CD4-positive, alpha-beta T cell treated with Interleukin-12 subunit alpha and Interleukin-12 subunit beta, for 1 hour (primary cell): ENCODE measurements at places on chromosomes 1 and 21.
A peak's percentile ranks its signal among the peaks of the same experiment; 100 is the strongest.

- DNase-seq: no peak
Observed at GRCh38 chr1:161196521-161197451, 2.1 kb downstream of the ADAMTS4 start.

DNA sequence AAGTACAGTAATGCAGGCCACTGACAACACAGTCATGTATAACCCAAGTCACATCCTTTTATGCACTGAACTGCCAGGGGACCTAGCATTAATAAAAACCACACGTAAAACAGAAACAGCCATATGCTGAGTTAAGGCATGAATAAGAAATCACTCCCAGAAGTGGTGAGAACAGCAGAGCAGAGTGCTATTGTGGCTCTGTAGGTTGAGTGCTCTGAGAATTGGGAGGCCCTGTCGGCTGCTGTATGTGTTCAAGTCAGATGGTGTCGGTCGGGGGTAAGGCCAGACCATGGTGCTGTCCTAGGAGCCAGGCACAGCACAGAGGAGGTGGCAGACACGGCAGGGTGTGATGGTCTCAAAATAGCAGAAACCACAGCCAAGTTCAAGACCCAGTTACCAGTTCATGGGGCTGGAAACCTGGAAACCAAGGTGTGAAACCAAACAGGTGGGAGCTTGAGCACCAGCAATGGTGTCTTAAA, 126.6 kb upstream of the COA6 start:
- no peak for DNase-seq

DNA sequence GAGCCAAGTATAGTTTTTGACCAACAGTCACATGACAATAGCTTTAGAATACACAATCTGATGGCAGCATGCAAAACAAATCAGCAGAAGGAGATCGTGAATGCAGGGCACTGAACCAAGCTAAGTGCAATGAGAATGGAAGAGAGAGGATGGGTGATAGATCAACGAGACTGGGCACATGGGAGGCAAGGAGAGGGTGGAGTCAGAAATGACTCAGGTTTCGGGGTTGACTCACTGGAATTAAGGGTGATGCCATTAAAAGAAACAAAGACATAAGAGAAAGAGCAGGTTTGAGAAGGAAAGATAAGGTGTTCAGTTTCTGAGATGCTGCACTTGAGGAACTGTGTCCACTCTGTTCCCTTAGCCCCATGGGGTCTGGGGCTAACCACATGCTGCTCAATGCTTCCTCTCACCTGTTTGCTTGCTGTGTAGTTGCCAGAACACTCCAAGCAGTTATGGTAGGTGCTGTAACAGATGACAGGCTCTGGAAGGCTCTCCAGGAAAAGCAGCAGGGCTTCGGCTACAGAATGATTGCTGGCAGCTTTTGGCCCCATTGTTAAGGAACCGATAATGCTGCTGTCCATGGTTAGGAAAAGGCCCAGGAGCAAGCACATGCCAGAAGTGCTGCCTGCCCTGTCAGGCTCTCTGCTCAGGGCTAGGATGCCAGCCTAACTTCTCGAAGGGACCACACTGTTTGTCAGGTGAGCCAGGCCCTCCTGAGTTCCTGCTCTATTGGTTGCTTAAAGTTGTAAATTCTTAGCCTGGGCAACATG, 6.1 kb upstream of the MTF1 start:
- DNase-seq: no peak

- no peak for DNase-seq
Observed at GRCh38 chr1:8370046-8370881, 52.4 kb downstream of the SLC45A1 start.

- no peak for DNase-seq
Observed at GRCh38 chr21:31483146-31483545, 139.1 kb upstream of the TIAM1 start.

GRCh38 chr1:172135076-172135672, 285.3 kb upstream of the C1orf105 start:
- peak; percentile 52 for DNase-seq

DNA sequence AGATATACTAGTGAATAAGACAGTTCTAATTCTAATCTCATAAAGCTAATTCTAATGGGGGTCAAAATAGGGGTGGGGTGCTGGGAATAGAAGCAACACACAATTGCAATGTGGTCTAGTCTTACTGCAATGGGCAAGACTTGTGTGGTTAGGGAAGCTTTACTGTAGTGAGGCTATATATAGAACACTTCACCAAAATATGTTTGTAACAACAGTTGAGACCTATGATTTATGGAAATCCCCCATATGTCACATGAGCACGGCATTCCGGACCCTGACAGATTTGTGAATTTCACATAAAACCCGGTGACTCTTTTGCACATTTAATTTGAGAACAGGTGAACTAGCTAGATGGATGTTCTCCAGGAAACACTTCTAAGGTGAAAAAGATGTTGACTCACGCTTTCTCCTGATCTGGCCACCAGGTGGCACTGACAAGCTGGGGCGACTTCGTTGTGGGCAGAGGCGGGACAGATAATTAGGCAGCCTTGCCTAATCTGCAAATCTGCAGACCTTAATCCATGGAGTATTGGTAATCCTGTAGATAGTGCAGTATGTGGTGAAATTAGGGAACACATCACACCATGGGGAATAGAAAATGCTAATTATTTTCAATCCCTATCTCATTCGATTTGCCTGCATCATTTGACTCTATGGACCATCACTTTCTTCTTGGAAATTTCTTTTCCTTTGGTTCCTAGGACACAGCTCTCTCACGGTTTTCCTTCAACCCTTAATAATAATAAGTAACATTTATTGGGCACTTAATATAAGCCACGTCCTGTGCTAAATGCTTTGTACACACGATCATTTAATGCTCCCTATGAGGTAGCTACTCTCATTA, 37.7 kb downstream of the KIAA0040 start:
- DNase-seq: peak; percentile 75

DNA sequence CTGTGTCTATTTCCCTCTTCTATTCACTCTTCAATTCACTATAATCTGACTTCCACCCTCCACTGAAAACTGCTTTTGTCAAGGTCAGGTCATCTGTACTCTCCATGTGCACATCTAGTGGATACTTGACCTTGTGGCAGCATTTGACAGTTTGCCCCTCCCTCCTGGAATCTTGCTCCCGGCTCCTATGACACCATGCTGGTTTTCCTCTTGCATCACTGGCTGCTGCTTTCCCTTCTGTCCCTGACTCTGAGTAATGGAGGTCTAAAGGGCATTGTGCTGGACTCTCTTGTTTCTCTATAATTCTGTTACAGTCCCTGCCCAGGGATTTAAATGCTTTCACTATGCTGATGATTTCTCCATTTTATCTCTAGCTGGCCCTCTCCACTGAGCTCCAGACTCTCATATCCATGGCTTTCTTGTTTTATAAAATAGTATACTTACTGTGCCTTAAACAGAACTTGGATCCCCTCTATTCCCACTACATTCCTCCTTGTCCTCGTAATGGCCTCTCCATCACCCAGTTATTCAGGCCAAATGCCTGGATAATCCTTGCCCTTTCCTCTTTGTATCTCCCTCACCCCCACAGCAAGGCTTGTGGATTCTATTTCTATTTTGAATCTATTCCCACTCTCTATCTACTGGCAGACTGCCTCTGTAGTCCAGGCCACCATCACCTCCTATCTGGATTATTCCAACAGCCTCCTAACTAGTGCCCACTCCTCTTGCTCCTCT, 36.8 kb upstream of the PODN start:
- no peak for DNase-seq

DNA sequence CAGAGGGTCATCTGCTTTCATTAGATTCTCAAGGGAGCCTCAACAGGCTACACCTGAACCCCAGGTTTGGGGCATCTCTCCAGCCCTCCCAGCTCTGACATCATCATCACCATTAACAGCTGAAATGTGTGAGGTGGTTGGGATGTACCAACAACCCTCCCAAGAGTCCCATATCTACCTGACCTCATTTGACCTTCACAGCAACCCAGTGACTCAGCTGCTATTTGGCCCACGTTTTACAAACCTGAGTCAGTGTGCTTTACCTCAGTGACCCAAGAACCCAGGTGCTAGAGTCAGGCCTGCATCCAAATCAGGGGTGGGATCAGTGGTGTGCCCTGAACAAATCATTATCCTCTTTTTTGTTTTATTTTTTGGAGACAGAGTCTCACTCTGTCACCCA, 53.3 kb upstream of the TINAGL1 start:
- DNase-seq: no peak

DNA sequence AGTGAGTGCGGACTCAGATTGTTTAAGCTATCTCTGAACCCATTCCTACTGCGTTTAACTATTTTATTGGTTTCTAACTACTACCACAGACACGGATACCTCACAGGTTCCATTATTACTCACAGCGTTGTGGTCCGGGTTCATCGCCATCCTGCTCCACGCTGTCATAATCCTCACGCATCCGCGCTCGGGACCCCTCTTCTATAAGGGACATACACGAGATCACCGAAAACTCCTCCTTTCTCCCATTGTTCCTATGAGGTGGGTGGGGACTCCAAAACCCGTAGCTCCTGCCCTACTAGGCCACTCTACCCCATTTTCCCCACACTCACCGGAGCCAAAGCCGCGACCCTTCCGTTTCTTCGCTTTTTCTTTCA, 610 bp downstream of the RBM8A start:
- no peak for DNase-seq

DNA sequence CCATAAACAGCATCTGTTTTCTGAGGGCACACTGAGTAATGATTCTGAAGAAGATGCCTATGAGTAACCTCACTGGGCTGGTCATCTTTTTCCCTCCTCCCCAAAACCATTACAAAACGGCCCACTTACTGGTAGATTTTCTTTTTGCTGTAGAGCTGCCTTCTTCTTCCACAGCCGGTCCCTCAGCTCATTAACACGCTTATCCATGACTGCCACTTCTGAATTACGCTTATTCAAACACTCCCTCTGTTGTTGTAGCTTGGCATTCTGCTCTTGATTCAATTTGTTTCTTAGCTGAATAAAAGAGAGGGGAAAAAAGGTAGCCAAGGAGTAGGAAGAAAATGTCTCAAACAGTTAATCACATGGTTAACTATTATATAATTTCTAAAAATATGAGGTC, 43.1 kb downstream of the TP53BP2 start:
- DNase-seq: no peak

GRCh38 chr1:160911925-160912324, 26.9 kb upstream of the ITLN1 start:
- DNase-seq: no peak

DNA sequence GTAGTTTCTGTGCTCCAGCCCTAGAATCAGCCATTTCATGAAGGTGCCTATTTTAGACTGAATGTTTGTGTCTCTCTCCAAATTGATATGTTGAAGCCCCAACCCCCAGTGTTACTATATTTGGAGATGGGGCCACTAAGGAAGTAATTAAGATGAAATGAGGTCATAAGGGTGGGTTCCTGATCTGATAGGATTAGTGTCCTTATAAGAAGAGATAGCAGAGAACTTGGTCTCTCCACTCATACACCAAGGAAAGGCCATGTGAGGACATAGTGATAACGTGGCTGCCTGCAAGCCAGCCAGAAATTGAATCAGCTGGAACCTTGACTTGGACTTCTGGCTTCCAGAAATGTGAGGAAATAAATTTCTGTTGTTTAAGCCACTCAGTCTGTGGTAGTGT, 12.3 kb downstream of the RAVER2 start:
- no peak for DNase-seq

DNA sequence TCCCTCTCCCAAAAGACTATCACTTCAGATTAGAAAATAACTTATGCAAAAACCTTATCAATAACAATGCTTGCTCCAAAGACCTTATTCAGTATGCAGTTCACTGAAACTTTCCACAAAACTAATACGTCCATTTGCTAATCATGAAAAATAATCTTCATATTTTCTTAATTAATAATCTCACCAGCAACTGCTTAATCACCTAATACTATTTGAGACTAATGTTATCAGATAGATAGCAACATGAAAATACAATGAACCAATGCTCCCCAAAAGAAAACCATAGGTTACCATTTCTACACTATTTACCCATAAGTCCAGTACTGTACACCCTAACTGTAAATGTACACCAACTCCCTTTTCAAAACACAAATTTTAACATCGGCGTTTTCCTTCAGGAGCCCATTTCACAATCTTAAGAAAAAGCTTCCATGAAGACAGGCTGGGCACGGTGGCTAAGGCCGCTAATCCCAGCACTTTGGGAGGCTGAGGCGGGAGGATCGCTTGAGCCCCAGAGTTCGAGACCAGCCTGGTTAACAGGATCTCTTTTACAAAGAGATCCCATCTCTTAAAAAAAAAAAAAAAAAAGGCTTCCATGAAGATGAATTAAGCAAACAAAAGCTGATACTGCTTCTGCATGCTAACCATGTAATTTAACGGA, 1.7 kb downstream of the GNB1 start:
- DNase-seq: no peak

DNA sequence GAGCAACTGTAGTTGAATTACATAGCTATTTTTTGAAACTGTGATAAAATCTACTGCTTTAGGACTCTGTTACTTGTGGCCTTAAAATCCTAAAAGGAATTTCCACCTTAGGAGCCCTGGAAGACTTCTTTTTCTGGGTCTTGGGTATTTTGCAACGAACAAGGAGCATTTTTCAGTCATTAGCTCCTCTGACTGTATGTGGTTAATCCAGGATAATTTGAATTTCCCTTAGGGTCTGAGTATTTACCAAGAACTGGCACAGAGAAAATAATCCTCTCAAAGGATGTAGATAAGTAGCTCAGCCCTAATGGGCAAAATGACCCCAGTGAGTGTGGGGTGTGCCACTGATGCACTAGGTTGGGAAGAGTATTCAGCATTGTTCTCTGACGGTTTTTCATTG, 170.4 kb downstream of the VAV3 start:
- no peak for DNase-seq

GRCh38 chr1:11053758-11054137, 6.1 kb downstream of the SRM start:
- DNase-seq: no peak

GRCh38 chr21:45073301-45074047, 906 bp upstream of the ADARB1 start:
- no peak for DNase-seq

GRCh38 chr1:89361681-89362080, 2.2 kb upstream of the GBP6 start:
- DNase-seq: no peak

DNA sequence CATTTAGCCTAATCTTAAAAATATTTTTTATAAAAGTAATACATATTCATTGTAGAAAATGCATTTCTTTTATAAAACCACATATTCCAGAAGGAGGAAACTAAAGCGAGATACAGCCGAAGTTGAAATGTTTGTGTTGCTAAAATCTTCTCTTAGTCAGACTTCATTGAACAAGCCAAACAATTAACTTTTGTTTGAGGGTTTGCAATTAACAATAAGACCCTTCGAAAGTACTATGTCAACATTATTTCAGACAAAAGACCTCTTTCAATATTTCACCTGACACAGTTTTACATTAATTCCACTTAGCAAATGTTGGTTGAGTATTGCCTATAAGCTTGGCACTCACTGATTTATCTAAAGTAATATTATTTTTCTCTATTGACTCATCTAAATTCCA, 354.0 kb upstream of the ADAMTS5 start:
- no peak for DNase-seq

GRCh38 chr1:113223546-113223945, 150.5 kb downstream of the LRIG2 start:
- no peak for DNase-seq
